ENCODE measurements at places on chromosomes 7 and 10. TPM values are rescaled to one million over a fixed set of nuclear protein-coding genes. Genes with fewer than 3 reads are reported as not detected.

UTF1 gene
- total RNA-seq = not detected

LIPN gene
- total RNA-seq = not detected

SLC39A12 gene
- not detected for total RNA-seq

OR13A1 gene
- total RNA-seq = 0.29 TPM

UPK3BL1 gene
- total RNA-seq = 72.8 TPM

CCSER2 gene
- 95.5 TPM for total RNA-seq

ZNF804B gene
- not detected for total RNA-seq

DNA sequence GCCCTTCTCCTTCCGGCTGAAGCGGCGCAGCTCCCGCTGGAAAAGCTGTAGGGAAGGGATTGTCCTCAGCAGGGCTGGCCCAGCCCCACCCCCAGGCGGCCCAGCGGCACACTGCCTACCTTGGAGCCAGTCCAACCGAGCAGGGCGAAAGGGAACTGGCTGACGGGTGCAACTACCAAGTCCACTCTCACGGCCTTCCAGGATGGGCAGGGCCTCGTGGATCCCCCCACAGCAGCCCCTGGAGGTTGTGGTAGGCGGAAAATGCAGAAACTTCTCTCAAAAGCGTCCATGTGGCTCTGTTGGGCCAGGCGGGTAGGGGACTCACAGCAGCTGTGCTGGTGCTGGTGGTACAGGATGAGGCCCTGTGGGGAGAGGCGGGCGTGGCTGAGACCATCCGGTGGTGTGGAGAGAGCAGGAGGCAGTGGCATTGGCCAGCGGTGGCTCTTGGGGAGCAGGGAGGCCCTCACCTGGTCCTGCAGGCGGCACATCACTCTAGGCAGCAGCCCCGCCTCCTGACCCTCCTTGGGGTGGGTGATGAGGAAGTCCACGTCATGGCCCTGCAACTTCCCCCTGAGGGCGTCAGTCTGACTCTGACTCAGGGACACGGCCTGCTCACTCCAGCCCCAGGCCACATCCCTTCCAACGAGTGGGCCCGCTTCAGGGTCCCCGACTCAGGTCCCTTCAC lies 8.4 kb upstream of the PGAM2 start:
- H3K4me1 ChIP-seq = peaks cover 10% of the 10 kb centered on the region
- H3K36me3 ChIP-seq = no peaks in the 10 kb centered on the region
- no peak for DNase-seq
- no peak overlapping the region for H3K4me3 ChIP-seq

- H3K27ac ChIP-seq = no peak overlapping the region
- no peaks in the 10 kb centered on the region for H3K4me1 ChIP-seq
- DNase-seq = no peak
These were observed 462.5 kb upstream of the IGFBP3 start for GRCh38 chr7:46383605-46384004.

DNA sequence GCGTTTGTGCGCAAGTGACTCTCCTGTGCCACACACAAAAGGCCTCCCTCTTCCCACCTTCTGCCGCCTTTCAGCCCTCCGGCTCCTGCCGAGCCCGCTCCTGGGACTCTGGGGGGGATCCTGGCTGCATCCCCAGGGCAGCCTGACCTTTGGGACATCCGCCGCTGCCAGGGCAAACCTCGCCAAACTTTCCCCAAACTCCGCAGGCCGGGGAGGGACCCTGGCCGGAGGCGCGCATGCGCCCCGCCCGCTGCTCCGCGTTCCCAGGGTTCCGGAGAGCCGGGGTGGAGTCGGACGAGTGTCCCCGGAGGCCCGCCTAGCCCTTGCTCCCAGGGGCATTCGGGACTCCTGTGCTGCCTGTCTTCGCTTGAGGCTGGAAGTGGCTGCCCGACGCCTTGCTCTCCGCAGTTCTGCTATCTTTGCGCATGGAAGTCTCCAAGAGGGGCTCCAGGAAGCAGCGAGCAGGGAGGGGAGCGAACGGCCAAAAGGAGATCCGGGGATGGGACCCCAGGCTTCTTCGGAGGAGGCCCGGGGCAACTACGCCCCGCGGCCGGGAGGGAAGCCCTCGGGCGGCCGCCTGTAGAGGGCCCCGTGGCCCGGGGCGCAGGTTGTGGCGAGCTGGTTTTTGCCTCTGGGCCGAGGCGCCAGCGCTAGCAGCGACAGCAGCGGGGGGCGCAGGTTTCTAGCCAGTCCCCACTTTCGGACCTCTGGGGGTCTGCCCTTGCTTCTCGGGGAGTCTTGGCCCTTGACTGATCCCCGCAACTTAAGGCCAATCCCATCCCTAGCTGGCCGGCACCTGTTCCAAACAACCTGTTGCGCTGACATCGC lies 7.0 kb downstream of the PTF1A start:
- peaks cover 3% of the 10 kb centered on the region for H3K4me1 ChIP-seq
- H3K36me3 ChIP-seq = no peaks in the 10 kb centered on the region
- no peak overlapping the region for H3K27ac ChIP-seq
- no peak overlapping the region for H3K4me3 ChIP-seq
- H3K27me3 ChIP-seq = peaks cover 73% of the 10 kb centered on the region

DNA sequence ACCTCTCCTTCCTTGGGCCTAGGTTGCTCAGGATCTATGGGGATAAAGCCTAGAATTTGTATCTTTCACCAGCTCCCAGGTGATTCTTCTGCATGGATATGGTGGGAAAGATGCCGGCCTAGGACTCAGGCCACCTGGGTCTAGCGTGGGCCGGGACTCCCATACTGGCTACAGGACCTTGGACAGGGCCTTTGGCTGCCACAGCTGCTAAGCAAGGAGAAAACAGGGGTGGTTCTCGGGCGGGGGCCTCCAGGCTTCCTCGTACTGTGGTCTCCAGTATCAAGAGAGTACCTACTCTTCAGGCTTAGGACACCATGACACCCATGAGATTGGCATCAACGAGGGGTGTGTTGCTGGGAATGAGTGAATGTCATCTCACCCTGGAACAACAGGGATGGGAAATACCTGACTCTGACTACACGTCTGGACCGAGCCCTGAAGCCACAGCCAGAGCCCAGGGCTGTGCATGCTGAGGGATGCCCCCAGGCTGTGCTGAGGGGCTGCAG lies 120.3 kb upstream of the ADAM12 start:
- H3K36me3 ChIP-seq = no peaks in the 10 kb centered on the region
- H3K27ac ChIP-seq = no peak overlapping the region
- H3K27me3 ChIP-seq = peaks cover 4% of the 10 kb centered on the region
- no peak overlapping the region for H3K4me3 ChIP-seq
- no peaks in the 10 kb centered on the region for H3K4me1 ChIP-seq
- DNase-seq = no peak

DNA sequence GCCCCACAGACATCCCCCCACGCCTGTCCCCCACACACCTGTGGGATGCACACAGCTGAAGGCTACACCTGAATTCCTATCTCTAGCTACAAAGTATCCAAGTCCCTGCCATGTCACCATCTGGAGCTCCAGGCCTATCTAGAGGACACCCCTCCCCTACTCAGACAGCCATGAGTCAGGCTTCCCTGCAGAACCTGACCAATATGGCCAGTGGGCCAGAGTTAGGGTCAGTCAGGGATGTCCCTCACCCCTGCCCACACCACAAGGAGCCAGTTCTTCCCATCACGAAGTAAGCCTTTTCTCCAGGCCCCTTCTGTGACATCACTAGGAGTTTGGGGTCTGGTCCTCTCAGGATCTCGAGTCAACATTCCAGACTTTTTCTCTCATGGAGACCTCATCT lies 10.6 kb upstream of the SLC18A3 start:
- no peaks in the 10 kb centered on the region for H3K36me3 ChIP-seq
- DNase-seq = no peak
- peaks cover 1% of the 10 kb centered on the region for H3K4me1 ChIP-seq
- H3K27ac ChIP-seq = no peak overlapping the region

DNA sequence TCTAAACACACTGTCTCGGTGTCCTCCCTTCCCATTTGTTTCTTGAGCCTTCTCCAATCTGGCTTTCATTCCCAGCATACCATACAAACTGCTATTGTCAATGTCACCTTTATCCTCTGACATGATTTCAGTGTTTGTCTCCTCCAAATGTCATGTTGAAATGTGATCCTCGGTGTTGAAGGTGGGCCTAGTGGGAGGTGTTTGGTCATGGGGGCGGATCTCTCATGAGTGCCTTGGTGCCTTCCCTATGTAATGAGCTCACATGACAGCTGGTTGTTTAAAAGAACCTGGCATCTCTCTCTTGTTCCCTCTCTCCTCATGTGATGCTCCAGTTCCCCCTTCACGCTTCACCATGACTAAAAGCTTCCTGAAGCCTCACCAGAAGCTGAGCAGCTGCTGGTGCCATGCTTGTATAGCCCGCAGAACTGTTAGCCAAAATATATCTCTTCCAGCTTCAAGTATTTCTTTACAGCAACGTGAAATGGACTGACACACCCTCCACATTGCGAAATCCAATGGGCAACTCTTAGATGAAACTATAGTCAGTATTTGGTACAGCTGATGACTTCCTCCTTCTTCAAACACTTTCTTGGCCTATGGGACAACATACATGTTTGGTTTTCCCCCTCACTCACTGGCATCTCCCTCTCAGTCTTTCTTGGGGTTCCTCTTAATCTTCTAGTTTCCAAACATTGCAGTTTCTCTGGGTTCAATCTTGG lies 27.8 kb downstream of the RNLS start:
- H3K27me3 ChIP-seq = no peaks in the 10 kb centered on the region
- H3K4me1 ChIP-seq = no peaks in the 10 kb centered on the region
- no peaks in the 10 kb centered on the region for H3K36me3 ChIP-seq
- H3K4me3 ChIP-seq = no peak overlapping the region

- no peak overlapping the region for H3K4me3 ChIP-seq
- no peaks in the 10 kb centered on the region for H3K36me3 ChIP-seq
- H3K27me3 ChIP-seq = peaks cover 2% of the 10 kb centered on the region
These were observed 447.0 kb downstream of the GRID1 start for GRCh38 chr10:85919491-85920021.

DNA sequence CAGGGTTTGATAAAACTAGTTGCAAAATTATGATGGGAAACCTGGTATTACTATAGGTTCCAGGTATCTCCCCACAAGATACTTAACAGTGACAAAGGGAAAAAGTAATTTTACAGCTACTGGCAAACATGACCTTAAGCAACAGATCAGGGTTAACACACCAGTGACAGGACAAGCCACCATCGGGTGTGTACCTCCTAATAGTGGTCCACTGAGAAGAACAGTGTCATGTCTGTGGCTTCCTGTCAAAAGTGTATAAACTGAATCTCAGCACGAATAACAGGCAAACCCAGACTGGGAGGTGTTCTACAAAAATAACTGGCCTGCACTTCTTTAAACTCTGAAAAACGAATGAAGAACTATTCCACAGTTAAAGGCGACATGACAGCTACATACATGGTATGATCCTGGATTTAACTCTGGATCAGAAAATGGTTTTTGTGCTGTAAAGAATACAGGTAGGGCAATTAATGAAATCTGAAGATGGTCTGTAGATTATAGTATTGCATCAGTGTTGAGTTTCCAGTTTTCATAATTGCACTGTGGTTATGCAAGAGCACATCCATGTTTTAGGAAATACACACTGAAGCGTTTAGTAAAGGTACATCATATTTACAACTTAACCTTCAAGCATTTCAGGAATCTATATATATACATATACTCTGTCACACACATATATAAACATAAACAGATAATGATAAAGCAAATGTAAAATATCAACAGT lies 32.0 kb upstream of the ARMS2 start:
- no peak for DNase-seq
- peaks cover 66% of the 10 kb centered on the region for H3K4me1 ChIP-seq
- no peak overlapping the region for H3K4me3 ChIP-seq
- peaks cover 6% of the 10 kb centered on the region for H3K36me3 ChIP-seq
- H3K27me3 ChIP-seq = no peaks in the 10 kb centered on the region

- H3K4me1 ChIP-seq = no peaks in the 10 kb centered on the region
- H3K27me3 ChIP-seq = peaks cover 3% of the 10 kb centered on the region
- DNase-seq = no peak
- no peak overlapping the region for H3K27ac ChIP-seq
- no peaks in the 10 kb centered on the region for H3K36me3 ChIP-seq
These were observed 462.1 kb upstream of the GALNT17 start for GRCh38 chr7:70669854-70670253.

- peak within 1 kb of the TSS; percentile 86 for H3K4me3 ChIP-seq
- H3K36me3 ChIP-seq = no peaks in the 10 kb centered on the region
These were observed at the start of gene SH3PXD2A for GRCh38 chr10:103855424-103855823. SH3PXD2A (minus strand) TSS chr10:103855576; CDS start chr10:103855266, 310 bp downstream.

- peaks cover 10% of the 10 kb centered on the region for H3K27me3 ChIP-seq
- H3K27ac ChIP-seq = no peak overlapping the region
- DNase-seq = no peak
- no peaks in the 10 kb centered on the region for H3K4me1 ChIP-seq
- no peaks in the 10 kb centered on the region for H3K36me3 ChIP-seq
These were observed 28.5 kb downstream of the CNNM1 start for GRCh38 chr10:99357691-99358090.

DNA sequence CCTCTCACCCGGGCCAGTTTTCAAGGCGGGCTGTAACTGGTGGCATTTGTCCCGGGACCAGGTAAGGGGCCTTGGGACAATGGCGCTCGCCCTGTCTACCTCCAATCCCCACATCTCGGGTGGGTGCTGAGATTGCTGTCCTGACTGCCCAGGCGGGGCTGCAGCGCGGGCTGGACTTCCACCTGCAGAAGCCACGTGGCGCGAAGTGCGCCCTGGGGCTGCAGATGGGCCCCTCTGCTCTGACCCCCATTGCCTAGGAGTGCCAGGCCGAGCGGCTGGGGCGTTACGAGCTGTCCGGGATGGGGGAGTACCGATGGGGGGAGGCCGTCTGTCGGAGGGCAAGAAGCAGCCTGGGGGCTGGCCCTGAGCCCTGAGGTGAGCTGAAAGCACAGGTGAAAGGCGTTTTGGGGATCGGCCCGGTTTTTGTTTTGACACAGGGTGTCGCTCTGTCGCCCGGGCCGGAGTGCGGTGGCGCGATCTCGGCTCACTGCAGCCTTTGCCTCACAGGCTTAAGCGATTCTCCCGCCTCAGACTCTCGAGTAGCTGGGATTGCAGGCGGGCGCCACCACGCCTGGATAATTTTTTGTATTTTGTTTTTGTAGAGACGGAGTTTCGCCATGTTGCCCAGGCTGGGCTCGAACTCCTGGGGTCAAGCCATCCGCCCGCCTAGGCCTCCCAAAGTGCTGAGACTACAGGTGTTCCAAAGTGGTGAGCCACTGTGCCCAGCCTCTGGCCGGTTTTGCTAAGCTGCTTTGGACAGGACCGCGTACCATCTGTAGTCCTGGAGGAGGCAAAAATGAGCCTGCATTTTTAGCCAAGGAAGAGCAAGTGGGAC lies at the start of gene SFXN2:
Gene SFXN2 (plus strand): TSS at position 16 of the 835 bp plus-strand sequence. CDS start 12,001 bp downstream, outside the sequence.
- peaks cover 52% of the 10 kb centered on the region for H3K4me1 ChIP-seq
- H3K36me3 ChIP-seq = peaks cover 25% of the 10 kb centered on the region
- peak within 1 kb of the TSS; percentile 88 for H3K4me3 ChIP-seq
- DNase-seq = peak; percentile 43

DNA sequence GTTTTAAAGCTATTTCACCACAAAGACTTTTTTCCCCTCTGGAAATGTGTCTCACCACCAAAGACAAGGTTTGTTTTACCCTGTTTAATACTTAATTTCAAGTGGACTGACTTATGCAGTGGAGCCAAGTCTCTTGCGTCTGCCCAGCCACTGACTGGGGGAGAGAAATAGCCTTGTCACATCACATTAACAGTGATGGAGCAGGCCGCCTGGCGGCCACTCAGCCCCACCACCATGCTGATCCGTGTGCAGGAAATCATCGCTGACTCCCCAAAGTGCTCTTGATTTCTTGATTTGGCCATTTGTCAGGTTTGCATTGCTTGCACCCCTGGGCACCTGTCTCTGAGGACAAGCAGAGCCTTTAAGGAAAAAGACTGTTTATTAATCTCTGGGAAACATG lies 334.1 kb downstream of the GLRX3 start:
- H3K27ac ChIP-seq = no peak overlapping the region
- H3K27me3 ChIP-seq = no peaks in the 10 kb centered on the region
- H3K4me1 ChIP-seq = no peaks in the 10 kb centered on the region
- H3K4me3 ChIP-seq = no peak overlapping the region
